ENCODE measurements at places on chromosomes 6 and 20.

DNA sequence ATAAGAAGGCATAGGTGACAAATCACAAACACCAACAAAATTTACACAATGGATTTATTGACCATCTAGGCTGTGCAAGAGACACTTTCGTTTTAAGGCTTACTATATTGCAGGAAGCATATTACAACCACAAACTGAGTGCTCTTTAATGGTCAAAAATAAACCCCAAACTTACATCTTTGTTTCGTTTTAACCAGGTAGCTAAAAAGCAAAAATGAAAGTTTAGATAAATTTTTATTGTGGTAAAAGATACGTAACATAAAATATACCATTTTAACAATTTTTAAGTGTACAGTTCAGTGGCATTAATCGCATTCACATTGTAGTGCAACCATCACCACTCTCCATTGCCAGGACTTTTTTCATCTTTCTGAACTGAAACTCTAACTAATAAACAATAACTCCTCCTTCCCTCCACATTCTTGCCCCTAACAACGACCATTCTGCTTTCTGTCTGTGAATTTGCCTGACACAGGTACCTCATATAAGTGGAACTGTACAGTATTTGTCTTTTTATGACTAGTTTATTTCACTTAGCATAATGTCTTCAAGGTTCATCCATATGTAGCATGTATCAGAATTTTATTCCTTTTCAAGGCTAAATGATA lies 32.3 kb upstream of the DUSP22 start:
- no peak for DNase-seq

GRCh38 chr6:27187231-27188060 lies 60.1 kb upstream of the PRSS16 start:
- DNase-seq: no peak

GRCh38 chr6:111828809-111829208 lies 44.4 kb downstream of the FYN start:
- DNase-seq: no peak

DNA sequence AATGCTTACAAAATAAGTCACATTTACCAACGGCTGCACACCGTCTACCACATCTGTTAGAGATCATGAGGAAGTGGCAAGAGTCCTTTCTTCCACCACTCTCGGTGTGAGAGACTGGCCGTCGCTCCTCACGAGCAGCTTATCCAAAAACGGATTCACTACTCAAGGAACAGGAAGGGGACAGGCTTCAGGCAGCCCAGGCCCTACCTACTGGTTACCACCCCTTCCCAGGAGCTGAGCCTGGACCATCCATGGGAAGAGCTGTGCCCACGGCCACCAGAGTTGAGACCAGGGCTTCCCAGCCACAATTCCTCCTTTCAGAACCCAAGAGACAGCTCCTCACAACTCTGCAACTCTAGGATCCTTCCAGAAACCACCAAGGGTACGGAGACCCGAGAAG lies 37.0 kb downstream of the FOXF2 start:
- DNase-seq: no peak

DNA sequence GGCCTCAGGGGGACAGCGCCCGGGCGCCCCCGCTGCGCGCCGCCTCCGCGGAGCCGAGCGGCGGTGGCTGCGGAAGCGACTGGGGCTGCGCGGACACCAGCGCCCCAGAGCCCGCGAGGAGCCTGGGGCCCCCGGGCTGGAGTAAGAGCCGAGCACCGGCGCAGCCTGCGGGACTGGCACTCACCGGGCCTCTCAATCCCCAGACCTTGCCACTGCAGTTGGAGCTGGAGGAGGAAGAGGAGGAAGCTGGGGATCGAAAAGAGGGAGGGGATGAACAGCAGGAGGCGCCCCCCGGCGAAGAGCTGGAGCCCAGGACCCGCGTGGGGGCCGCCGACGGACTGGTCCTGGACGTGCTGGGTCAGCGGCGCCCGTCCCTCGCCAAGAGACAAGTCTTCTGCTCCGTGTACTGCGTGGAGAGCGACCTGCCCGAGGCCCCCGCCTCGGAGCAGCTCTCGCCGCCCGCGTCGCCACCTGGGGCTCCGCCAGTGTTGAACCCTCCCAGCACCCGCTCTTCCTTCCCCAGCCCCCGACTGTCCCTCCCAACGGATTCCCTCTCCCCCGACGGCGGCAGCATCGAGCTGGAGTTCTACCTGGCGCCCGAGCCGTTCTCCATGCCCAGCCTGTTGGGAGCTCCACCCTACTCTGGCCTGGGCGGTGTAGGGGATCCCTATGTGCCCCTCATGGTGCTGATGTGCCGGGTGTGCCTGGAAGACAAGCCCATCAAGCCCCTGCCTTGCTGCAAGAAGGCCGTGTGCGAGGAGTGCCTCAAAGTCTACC lies 590 bp downstream of the RNF217 start:
- no peak for DNase-seq

DNA sequence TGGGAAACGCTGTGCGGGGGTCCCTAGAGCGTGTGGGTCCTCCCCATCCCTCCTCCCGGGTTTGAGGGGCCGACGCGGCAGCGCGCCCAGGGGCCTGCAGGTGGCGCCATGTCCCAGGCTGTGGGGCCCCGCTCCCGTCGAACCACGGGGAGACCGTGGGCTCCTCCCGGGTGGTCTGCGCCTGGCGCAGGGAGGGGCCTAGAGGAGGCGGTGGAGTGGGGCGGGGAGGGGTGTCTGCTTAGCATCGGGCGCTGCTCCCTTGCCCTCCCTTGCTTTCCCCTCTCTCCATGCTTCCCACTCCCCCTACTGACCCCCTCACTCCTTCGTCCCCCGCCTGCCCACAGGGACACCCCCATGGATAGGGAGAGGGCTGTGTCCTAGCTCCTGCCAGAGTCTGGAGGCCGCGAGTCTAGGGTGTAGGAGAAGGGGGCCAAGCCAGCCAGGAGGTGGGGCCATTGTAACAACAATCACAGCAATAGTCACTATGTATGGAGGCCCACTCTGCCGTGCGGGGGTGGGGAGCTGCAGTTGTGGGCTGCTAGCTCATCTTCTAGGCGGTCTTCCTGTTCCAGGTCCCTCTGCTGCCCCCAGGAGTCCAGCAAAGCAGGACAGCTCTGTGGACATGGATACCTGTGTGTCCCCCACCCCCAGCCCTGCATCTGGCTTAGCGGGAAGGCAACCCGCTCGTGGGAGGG lies 51.7 kb downstream of the CHMP4B start:
- DNase-seq: peak; percentile 66

GRCh38 chr6:69494595-69494994 lies 302.2 kb downstream of the LMBRD1 start:
- DNase-seq: no peak

DNA sequence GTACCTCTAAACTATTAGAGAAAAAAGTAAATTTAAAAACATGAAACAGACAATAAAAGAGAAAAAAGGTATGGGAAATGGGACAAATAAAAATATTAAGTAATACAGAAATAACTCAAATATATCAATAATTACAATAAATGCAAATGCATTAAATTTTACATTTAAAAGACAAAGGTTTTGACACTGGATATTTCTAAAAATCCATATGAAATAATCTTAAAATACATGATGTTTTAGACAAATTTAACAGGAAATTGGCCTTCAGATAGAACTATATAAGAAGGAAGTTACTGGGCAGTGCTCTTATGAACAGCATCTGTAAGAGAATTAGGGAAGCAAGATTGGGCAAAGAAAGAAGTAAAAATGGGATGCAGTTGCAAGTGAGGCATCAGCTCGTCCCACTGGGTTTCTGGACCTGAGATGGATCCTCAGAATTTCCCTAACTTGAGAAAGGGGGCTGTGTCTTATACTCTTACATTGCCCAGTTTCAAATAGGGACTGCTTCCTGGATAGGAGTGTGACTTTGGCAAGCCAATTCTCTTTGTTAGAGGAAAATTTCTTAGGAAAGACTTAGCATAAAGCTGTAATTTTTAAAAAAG lies 376.7 kb downstream of the SMOC2 start:
- DNase-seq: no peak

DNA sequence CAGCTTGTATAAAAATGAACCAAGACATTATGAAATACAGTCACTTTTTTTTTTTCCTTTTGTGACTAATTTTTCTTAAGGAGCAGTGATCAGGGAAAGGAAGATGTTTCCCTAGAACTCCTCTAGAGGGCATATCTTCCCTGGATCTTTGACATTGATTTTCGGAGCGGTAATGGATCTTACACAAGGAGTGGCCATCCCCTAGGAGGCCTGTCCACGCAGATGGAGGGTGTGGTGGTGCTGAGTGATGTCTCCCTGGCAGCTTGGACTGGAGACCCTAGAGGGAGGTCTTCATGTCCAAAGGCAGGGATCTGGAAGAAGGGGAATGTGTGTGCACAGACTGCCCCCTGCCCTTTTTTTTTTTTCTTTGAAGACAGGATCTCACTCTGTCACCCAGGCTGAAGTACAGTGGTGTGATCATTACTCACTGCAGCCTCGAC lies 7.0 kb upstream of the KIFC1 start:
- DNase-seq: peak; percentile 60

GRCh38 chr6:29696147-29697125 lies 15.5 kb upstream of the ZFP57 start:
- peak; percentile 45 for DNase-seq

GRCh38 chr20:39876976-39877635 lies 811.9 kb downstream of the MAFB start:
- DNase-seq: no peak

All from COLO829 (cell line).